ENCODE measurements at places on chromosomes 7 and 10. TPM values are rescaled to one million over a fixed set of nuclear protein-coding genes. Genes with fewer than 3 reads are reported as not detected.

DNA sequence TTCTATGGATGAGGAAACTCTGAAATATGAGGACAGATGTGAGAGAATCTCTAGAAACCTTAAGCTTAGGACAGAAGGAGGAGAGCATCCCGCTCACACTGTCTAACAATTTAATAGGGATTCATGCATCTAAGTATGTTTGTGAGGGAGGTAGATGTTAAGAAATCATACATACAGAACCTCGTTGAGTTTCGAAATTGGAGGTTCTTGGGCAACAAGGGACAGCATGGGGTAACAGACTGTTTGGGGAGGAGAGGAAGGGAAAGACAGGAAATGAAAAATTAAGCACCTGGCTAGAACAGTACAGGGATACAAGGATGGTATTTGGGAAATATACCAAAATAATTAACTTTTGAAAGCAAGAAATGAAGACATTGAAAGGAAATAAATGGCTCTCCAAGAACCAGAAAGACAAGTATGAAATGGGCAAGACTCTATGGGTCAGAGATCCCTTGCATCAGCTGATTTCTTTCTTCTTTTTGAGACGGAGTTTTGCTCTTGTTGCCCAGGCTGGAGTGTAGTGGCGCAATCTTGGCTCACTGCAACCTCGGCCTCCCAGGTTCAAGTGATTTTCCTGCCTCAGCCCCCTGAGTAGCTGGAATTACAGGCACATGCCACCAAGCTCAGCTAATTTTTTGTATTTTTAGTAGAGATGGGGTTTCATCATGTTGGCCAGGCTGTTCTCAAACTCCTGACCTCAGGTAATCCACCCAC is 207.9 kb downstream of the CTNNA3 start:
- DNase-seq = no peak

DNA sequence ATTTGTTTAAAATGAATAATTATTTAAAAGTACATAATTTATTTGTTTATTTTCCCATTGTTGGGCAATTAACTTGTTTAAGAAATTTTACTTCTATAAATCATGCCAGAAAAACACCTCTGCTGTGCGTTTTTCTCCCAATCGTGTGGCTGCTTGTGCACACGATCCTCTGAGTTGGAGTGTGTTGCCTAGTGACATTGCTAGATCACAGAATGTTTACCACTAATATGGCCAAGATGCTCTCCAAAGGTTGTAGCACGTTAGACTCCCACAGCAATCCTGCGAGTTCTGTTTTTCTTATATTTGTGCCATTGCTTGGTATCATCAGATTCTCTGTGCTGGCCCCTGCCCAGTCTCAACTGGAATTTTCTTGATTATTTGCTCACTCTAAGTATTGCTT is 207.1 kb upstream of the ADCY1 start:
- no peak for DNase-seq

DNA sequence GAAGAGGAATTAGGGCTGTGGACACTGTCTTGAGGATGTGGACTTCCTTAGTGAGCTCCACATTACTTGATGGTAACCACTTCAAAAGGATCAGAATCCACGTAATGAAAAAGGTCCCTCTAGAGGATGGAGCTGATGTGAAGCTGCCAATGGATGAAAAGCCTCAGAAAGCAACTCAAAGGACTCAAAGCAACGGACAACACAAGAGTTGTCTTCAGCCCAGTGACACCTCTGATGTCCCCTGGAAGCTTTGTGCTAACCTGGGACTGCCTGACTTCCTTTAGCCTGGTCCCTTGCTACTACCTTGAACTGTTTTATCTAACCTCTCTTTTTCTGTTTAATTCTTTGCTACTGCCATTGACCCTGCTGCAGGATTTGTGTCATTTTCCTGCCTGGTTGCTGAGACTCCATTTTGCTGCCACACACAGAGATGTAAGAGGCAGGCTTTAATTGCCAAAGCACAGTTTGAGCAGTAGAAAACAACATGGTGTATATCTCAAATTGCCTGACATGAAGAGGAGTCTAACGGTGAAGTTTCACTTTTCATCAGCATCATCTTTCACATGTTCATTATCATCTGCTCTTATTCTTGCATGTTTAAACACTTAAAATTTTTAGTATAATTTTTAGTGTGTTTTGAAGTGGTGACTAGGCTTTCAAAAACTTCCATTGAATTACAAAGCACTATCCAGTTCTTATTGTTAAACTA is 11.1 kb upstream of the SGCE start:
- no peak for DNase-seq

DNA sequence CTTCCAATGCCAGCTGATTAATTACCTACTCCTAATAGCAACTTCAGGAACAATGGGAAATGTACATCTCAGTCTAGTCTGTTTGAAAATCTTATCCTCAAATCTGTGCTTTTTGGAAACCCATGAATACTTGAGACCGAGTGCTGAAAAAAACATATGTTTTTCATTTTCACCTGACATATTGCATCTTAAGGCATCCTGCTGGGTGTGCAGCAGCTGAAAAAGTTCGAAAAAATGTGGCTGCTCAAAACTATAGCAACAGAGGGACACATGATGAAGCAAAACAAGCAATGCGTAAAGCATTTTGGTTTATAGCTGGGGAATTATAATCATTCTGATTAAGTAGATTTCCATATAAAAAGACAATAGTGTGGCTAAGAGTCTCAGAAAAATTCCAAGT is 218.0 kb downstream of the CREB5 start:
- no peak for DNase-seq

DNA sequence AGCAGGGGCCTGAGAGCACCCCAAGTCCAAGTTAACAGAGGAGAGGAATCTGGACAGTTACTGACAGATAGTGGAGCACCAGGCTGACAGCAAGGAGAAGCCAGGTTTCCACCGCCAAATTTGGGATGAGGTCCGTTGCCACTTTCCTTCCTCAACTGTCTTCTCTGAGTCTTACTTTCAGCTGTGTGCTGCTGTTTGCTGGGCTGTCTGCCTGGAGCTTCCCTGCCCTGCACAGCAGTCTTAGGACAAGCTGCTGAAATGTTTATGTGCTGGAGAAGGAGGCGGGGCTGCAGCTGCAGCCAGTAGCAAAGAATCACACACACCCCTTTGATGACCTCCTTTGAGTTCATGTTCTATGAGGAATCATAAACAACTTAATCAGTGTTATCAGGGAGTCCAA is 17.4 kb upstream of the CYP3A7 start:
- DNase-seq = no peak

DNA sequence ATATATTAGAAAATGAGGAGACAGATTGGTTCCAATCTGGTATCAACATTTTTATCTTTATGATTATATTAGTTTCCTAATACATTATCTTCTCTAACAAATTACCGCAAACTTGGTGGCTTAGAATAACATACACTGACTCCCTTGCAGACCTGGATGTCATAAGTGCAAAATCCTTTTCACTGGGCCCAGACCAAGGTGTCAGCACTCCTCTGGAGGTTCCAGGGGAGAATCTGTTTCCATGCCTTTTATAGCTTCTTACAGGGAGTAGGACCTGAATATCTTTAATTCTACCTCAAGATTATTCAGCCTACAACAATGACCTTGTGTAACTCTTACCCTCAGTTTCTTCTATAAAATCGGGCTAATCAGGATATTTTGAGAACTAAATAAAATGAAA is 329.9 kb upstream of the GRM3 start:
- no peak for DNase-seq

- no peak for DNase-seq
Measured at GRCh38 chr10:103923502-103923901, 5.5 kb upstream of the STN1 start.

DNA sequence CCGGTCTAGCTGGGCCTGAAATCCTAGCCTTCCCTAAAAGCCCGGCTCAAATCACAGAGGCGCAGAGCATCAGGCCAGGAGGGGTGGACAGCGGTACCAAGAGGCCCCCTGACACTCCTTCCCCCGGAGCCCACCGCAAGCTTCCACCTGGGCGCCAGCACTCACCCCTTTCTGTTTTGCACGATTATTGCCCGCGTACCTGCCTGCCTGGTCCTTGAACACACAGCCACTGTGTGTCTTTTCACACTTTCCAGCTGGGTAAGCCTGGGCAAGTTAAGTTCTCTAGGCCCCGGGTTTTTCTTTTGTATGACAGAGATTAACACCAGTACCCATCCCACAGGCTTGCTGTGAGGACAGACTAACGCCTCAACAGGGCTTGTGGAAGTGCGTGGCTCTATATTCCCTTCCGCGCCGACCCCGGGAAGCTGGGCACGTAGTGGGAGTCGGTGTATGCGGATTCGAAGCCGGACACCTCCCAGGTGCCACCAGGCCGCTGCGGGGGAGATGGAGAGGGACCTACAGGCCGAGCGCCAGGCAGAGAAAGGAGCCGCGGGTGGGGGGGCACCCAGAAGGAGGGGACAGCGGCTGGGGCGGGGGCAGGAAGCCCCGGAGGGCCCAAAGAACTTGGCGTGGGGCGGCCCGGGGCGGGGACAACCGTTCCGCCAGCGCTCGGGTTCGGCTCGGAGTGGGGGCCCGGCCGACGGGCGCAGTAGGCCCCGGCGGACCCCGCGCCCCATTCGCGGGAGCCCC is 792 bp downstream of the ZNF746 start:
- DNase-seq = peak; percentile 53

GRCh38 chr7:2015251-2015871 is 217.4 kb downstream of the MAD1L1 start:
- DNase-seq = no peak

- no peak for DNase-seq
Measured at GRCh38 chr7:70637726-70638125, 494.2 kb upstream of the GALNT17 start.

DNA sequence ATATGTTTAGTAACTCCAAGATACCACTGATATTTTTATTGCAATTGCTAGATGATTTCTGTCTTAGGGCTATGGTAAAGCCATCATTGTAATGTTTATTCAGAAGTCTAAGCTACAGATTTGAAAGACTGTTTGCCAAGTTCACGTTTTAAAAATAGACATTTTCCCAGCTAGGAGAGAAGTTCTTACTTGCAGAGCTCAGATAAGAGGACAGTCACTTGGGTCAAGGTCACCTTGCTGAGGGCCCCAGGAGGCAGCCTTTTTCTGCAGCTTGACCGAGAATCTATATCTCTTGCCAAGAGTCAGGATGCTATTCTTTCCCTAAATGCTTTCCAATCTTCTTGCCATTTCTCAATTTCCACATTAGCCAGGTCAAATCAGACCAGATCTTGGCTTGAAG is 1011.2 kb downstream of the KCNMA1 start:
- DNase-seq = no peak

GRCh38 chr10:60722623-60723022 is 55.7 kb upstream of the CDK1 start:
- DNase-seq = no peak

GRCh38 chr10:116263870-116264655 is 8.9 kb downstream of the GFRA1 start:
- DNase-seq = no peak

DNA sequence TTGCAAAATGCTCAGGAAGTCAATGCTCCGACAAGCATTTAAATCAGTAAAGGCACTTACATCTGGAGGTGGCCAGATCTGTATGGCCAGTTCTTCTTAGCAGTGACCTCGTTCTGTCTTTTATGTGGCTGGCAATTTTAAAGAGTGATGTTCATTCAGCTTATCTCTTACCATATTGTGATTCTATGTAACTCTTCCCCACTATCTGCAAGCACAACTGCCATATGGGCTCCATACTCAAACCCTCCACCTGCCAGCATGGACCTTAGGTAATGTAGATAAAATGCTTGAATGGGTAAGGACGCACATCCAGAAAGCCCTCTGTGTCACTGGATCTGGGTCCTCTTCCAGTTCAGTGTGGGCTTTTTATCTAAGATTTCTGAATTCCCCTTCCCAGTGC is 42.4 kb upstream of the STK17A start:
- DNase-seq = no peak

GRCh38 chr10:72729528-72729927 is 37.6 kb downstream of the MCU start:
- DNase-seq = no peak

- DNase-seq = no peak
Measured at GRCh38 chr10:94062611-94063010, 68.9 kb downstream of the PLCE1 start.

DNA sequence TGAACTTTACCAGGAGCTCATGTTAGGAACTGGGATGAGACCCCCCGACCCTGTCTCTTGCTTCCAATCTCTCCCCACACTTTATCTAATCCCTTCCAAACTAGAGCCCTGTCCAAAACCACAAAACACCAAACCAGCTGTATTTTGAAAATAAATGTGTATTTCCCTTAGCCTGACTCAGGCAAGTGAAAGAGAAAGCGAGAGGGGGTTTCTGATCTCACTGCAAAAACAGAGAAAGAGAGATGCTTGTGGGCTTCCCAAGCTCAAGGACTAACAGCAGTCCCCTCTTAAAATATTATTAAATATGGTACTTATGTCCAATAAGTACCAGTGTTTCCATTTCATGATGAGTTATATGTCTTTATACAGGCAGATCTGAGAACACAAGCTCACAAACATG is 122.0 kb downstream of the AGMO start:
- DNase-seq = no peak

GRCh38 chr10:34766266-34766600 is 48.9 kb downstream of the PARD3 start:
- DNase-seq = no peak

Gene COL17A1
- total RNA-seq = 2.3 TPM

Gene EPHA1
- total RNA-seq = 6.0 TPM

Gene PAPOLB
- total RNA-seq = not detected

Gene FXYD4
- not detected for total RNA-seq

Gene SLC26A3
- not detected for total RNA-seq

Gene GIMAP4
- total RNA-seq = not detected

Gene FAM237B
- total RNA-seq = not detected

Gene PCLO
- total RNA-seq = 2.0 TPM
